PC-3 (cell line): ENCODE measurements at places on chromosomes 5 and 9. TPM values are rescaled to one million over a fixed set of nuclear protein-coding genes. Genes with fewer than 3 reads are reported as not detected.

GRCh38 chr5:168784454-168784853, 205.3 kb upstream of the PANK3 start:
- DNase-seq: no peak
- H3K36me3 ChIP-seq: no peaks in the 10 kb centered on the region
- peaks cover 78% of the 10 kb centered on the region for H3K27me3 ChIP-seq
- H3K4me1 ChIP-seq: no peaks in the 10 kb centered on the region
- no peak overlapping the region for H3K4me3 ChIP-seq

DNA sequence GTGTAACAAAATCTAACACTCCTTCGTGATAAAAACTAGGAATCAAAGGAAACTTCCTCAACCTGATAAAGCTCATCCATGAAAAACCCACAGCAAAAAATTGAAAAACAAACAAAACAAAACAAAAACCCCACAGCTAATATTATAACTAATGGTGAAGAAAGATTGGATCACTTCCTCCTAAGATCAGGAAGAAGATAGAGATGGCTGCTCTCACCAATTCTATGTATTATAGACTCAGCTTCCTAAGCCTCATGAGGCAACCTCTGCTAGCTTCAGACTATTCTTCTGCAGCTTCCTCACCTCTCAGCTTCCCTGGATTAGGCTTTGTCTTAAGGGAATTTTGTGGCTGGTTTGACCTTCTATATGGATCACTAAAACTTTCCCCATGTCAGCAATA, 40.1 kb downstream of the PHAX start:
- no peaks in the 10 kb centered on the region for H3K27me3 ChIP-seq
- DNase-seq: no peak
- H3K4me3 ChIP-seq: no peak overlapping the region
- H3K4me1 ChIP-seq: no peaks in the 10 kb centered on the region
- H3K36me3 ChIP-seq: no peaks in the 10 kb centered on the region

DNA sequence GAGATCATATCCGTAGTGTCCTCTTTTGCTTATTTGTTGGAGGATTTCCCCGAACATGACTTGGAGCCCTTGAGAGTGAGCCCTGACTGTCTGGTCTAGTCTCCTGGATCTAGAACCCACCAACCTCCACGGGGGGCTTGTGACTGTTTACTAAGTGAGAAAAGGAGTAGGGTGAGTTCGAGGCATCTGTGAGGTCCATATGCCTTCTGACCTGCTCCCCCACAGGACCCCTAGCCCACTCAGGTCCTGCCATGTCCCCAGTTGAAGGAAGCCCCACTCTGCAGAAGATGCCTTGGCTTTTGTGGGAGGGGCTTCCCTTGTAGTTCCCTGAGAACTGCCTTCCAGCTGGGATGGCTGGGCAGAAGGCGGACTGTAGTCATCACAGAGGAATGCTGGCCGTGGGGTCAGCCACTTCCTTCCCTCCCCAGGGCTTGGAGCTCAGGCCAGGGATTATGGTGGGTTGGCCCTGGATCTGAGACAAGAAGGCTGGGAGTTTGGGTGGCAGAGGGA, 7.0 kb upstream of the IRF1 start:
- H3K27me3 ChIP-seq: no peaks in the 10 kb centered on the region
- peak overlapping the region; percentile 84 for H3K27ac ChIP-seq
- H3K4me3 ChIP-seq: peak overlapping the region; percentile 85
- H3K36me3 ChIP-seq: no peaks in the 10 kb centered on the region
- DNase-seq: peak; percentile 86

C9 gene
- not detected in 2 replicates for total RNA-seq

DNA sequence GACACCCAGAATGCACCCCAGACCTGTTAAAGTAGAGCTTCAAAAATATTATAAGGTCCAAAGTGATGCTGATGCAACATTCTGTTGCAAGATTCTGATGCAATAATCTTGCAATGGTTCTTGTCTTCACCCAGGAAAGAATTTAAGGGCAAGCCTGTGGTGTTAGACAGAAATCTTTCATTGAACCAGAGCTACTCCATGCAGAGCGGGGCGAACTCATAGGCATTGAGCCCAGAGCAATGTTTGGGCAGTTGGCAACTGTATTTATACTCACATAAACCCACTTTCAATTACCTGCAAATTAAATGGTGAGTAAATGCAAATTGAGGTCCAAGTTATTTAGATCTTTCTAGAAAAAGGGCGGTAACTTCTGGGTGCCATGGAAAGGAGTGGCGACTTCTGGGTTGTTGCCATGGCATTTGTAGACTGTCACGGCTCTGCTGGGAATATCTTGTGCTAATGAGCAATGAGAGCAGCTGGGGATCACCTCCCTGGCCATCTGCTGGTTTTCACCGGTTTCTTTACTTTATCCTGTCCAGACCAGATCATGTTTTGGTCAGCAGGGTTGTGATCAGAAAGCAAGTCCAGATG, 163.4 kb downstream of the ICE1 start:
- H3K27me3 ChIP-seq: peaks cover 97% of the 10 kb centered on the region
- H3K4me3 ChIP-seq: no peak overlapping the region
- H3K4me1 ChIP-seq: no peaks in the 10 kb centered on the region
- no peak for DNase-seq

GRCh38 chr5:176742246-176743105, 67.9 kb upstream of the UNC5A start:
- H3K4me3 ChIP-seq: no peak overlapping the region
- H3K36me3 ChIP-seq: no peaks in the 10 kb centered on the region
- H3K27ac ChIP-seq: no peak overlapping the region
- no peaks in the 10 kb centered on the region for H3K4me1 ChIP-seq
- peaks cover 62% of the 10 kb centered on the region for H3K27me3 ChIP-seq

PPP1R26 gene
- total RNA-seq: 22.6 and 30.6 TPM in 2 replicates

- no peak overlapping the region for H3K4me3 ChIP-seq
- no peak overlapping the region for H3K27ac ChIP-seq
- no peaks in the 10 kb centered on the region for H3K27me3 ChIP-seq
- DNase-seq: no peak
These were observed 41.3 kb downstream of the CAST start for GRCh38 chr5:96703384-96703920.

DNA sequence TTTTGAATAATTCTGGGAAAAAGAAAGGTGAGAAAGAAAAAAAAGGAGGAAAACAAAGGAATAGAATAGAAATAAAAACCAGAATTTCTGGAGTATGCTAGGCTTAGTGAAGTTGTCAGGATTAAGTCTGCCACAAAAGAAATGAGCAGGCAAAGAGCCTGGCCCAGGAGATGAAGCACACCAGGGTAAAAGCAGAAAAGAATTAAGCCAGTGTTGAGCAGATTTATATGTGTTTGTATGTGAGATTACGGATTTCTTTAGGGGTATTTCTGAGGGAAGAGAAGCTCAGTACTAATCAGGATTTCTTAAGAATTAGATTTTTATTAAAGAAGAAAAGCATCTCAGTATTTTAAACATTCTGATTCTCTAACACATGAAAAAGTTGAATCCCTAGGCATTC, 74.5 kb downstream of the MRPS27 start:
- no peaks in the 10 kb centered on the region for H3K36me3 ChIP-seq
- peaks cover 42% of the 10 kb centered on the region for H3K4me1 ChIP-seq
- H3K4me3 ChIP-seq: no peak overlapping the region

DNA sequence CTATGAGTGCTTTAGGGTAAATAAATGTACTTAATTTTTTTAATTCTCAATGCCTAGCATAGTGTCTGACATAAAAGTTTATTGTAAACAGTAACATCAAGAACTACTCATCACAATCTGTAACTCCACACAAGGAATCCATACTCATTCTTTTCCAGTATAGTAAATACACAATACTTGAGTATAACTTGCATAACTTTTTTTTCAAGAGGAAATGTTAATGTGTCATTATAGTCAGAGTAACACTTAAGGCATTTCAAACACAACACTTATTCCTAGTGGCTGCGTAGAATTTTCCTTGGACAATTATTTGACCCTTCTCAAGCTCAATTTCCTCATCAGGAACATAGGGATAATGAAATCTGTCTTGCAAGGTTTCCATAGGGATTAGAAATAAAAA, 584.3 kb downstream of the CAAP1 start:
- H3K27ac ChIP-seq: no peak overlapping the region
- no peaks in the 10 kb centered on the region for H3K4me1 ChIP-seq
- no peaks in the 10 kb centered on the region for H3K36me3 ChIP-seq
- no peaks in the 10 kb centered on the region for H3K27me3 ChIP-seq

GRCh38 chr5:113029614-113030013, 53.0 kb downstream of the DCP2 start:
- H3K4me3 ChIP-seq: no peak overlapping the region
- no peak overlapping the region for H3K27ac ChIP-seq
- no peaks in the 10 kb centered on the region for H3K27me3 ChIP-seq
- H3K4me1 ChIP-seq: no peaks in the 10 kb centered on the region

DNA sequence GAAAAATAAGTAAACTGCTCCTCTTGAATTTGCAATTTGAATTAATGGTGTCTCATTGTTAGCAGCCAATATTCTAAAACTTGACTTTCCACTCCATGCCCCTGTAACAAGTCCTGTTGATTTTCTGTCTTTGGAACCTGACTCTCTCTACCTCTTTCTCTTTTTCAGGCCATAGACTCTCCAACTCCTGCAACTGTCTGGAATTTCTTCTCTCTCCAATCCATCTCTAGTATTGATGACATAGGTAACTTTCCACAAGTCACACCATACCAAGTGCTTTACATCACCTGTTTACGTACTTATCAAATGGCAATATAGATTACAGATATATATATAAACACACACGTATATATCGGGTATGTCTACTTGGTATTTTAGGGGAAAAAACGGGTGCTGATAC, 923 bp downstream of the C5orf34 start:
- H3K4me1 ChIP-seq: peaks cover 18% of the 10 kb centered on the region
- peak overlapping the region; percentile 82 for H3K4me3 ChIP-seq
- no peaks in the 10 kb centered on the region for H3K36me3 ChIP-seq

- peak overlapping the region; percentile 94 for H3K27ac ChIP-seq
- H3K27me3 ChIP-seq: no peaks in the 10 kb centered on the region
- peaks cover 70% of the 10 kb centered on the region for H3K4me1 ChIP-seq
- 0 out of 2 replicates have a peak overlapping the region, but pooled peaks have one; percentile 33 for H3K4me3 ChIP-seq
- H3K36me3 ChIP-seq: peaks cover 6% of the 10 kb centered on the region; the same call in 1 of the 2 replicates
These were observed 11.9 kb downstream of the TRIO start for GRCh38 chr5:14155075-14155474.

GADD45G gene
- total RNA-seq: 0.69 and 2.1 TPM in 2 replicates

ANKRD31 gene
- 0.12 and 0.26 TPM in 2 replicates for total RNA-seq

DNA sequence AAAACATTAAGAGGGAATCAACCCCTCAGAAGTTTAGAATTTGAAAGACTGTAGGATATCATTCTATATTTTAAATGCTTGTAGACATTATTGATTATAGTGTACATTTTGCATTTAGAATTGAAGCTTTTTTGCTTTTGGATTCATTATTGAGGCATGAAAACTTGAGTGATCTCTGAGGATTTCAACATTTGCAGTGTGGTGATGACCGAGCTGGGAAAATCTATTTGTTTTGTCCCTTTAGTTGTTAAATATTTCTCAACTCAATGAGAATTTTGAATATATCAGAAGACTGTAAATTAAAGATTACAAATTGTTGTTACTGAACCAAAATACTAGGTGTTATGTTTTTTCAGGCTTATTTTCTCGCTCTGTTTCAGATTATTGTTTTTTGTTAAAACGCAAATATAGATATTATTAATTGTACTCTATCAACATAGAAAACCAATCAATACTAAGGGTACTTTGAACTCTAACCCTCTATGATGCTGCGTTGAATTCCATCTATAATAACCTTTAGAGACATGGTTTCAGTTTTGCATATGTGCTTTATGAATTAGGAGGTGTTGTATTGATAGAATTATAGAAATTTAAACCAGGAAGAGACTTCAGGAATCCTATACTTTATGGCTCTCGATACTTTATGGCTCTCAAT, 19.3 kb upstream of the DMRTA1 start:
- H3K4me3 ChIP-seq: no peak overlapping the region
- no peaks in the 10 kb centered on the region for H3K27me3 ChIP-seq
- no peaks in the 10 kb centered on the region for H3K4me1 ChIP-seq
- no peak for DNase-seq
- H3K27ac ChIP-seq: no peak overlapping the region
- no peaks in the 10 kb centered on the region for H3K36me3 ChIP-seq

GRCh38 chr9:27472195-27472594, 51.9 kb upstream of the IFNK start:
- no peak overlapping the region for H3K27ac ChIP-seq
- no peaks in the 10 kb centered on the region for H3K4me1 ChIP-seq
- no peak overlapping the region for H3K4me3 ChIP-seq
- H3K27me3 ChIP-seq: no peaks in the 10 kb centered on the region
- H3K36me3 ChIP-seq: no peaks in the 10 kb centered on the region
- DNase-seq: no peak

EPB41L4B gene
- total RNA-seq: 11.2 and 13.8 TPM in 2 replicates

- no peaks in the 10 kb centered on the region for H3K4me1 ChIP-seq
- H3K27ac ChIP-seq: no peak overlapping the region
- H3K27me3 ChIP-seq: peaks cover 23% of the 10 kb centered on the region; the same call in 1 of the 2 replicates
- H3K4me3 ChIP-seq: no peak overlapping the region
- H3K36me3 ChIP-seq: no peaks in the 10 kb centered on the region
- DNase-seq: no peak
These were observed 276.8 kb upstream of the CLINT1 start for GRCh38 chr5:158135682-158136179.

DNA sequence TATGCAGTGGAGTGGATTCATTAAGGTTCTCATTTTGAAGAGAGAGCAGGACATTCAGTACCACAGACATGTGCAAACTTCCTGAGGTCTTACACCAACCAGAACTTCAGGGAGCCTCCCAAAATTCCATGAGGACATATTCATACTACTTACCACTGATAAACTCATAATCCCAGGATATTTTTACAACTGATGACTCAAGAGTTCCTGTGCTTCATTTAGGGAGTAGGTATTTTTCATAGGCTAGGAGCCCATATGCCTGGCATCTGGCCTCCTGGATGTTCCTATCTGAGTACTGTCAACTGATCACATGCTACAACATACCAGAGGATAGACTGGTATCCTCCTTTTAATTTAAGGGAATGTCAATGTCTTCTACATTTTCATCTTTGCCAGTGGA, 578.0 kb downstream of the EFNA5 start:
- no peaks in the 10 kb centered on the region for H3K27me3 ChIP-seq
- H3K4me3 ChIP-seq: no peak overlapping the region
- H3K36me3 ChIP-seq: no peaks in the 10 kb centered on the region

GRCh38 chr5:153030755-153031725, 459.4 kb upstream of the GRIA1 start:
- H3K4me1 ChIP-seq: no peaks in the 10 kb centered on the region
- H3K27me3 ChIP-seq: no peaks in the 10 kb centered on the region
- DNase-seq: no peak
- H3K36me3 ChIP-seq: no peaks in the 10 kb centered on the region
- H3K27ac ChIP-seq: no peak overlapping the region

SLC6A19 gene
- total RNA-seq: not detected in 2 replicates

- H3K36me3 ChIP-seq: no peaks in the 10 kb centered on the region
- no peaks in the 10 kb centered on the region for H3K4me1 ChIP-seq
- no peak for DNase-seq
- H3K4me3 ChIP-seq: no peak overlapping the region
- no peaks in the 10 kb centered on the region for H3K27me3 ChIP-seq
These were observed 12.7 kb downstream of the CNTFR start for GRCh38 chr9:34576597-34577399.

DNA sequence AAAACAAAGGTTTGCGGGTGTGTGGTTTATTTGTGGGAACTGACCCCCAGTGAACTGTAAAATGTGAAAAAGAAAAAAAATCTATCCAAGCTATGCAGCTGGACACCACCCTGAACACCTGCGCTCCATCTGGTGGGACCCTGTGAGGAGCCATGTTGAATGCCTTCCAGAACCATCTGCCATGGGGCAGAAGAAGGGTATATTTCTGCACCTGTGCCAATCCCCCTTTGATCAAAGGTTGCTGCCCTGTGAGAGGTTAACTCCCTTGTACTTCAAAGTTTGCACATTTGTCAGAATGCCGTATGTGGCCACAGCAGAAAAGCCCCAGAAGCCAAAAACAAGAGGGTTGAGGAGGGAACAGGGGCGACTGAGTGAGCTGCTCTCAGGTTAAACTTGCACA, 148.5 kb upstream of the ALDH1B1 start:
- no peaks in the 10 kb centered on the region for H3K4me1 ChIP-seq
- H3K36me3 ChIP-seq: no peaks in the 10 kb centered on the region
- H3K27me3 ChIP-seq: no peaks in the 10 kb centered on the region
- DNase-seq: no peak
- no peak overlapping the region for H3K27ac ChIP-seq

SPARC gene
- total RNA-seq: 0.86 and 2.7 TPM in 2 replicates
